Body of pancreas (tissue), 4 donors: ENCODE measurements at places on chromosomes 3 and 15.

DNA sequence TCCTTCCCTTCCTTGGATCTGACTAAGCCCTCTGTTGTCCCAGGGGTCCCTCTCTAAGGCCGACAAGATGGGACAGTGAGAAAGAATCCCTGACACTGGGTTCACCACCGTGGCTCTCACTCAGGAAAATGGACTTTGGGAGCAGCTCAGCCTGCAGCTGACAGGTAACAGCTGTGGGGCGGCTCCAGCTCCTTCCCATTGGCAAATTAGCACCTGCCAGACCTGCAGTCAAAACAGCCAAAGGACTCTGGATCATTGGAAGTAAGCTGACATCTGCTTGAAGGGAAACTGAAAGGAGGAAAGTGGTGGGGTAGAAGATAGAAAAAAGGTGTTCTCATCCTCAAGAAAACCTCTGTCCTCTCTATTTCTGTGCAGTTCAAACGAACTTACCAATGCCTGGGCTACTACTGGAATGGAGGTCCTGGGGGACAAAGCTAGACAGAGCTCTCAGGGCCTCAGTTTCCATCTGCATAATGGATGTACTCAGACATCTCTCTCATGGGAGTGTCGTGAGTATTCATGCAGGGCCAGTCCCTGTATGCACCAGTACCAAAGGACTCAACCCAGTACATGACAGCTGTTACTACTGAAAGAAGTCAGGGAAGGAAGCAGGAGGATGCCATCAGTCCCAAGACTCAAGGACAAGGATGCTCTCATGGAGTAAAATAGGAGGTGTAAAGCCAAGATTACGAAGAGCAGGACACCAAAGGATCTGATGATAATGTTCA lies 53.6 kb upstream of the DCLK3 start:
- no peak for DNase-seq

DNA sequence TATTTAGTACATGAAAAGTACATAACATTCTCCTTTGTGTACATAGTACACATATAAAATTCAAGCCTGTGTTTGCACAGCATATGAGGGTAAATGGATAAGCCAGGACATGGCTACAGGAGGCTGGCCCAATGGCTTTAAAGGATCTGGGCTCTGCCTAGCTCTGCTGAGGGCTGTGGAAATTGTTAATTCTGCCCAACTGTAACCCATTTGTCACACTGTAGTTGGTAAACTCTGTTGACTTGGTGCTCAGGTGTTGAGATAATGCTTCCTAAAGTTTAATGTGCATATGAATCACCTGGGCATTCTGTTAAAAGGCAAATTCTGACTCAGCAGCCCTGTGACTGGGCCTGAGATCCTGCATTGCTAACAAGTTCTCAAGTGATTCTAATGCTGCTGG lies 196.5 kb upstream of the ZPLD1 start:
- no peak for DNase-seq

GRCh38 chr3:45976191-45977091 lies 19.2 kb downstream of the FYCO1 start:
- no peak for DNase-seq

DNA sequence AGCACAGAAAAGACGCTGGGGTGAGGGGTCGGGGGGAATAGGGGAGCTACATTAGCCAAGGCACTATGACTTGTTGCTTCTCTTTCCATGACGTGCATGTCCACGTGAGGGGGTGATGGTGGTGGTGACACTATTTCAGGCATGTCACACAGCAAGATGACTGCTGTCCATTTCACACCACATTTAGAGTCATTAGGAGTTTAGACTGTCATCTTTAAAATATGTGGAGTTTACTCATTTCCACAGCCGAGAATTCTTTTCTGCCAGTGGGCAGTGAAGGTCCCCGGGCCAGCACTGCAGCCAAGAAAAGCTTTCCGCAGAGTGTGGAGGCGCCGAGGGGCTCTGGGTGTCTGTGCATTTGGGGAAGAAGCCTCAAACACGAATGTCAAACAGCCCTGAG lies 954 bp upstream of the DGKG start:
- no peak for DNase-seq

DNA sequence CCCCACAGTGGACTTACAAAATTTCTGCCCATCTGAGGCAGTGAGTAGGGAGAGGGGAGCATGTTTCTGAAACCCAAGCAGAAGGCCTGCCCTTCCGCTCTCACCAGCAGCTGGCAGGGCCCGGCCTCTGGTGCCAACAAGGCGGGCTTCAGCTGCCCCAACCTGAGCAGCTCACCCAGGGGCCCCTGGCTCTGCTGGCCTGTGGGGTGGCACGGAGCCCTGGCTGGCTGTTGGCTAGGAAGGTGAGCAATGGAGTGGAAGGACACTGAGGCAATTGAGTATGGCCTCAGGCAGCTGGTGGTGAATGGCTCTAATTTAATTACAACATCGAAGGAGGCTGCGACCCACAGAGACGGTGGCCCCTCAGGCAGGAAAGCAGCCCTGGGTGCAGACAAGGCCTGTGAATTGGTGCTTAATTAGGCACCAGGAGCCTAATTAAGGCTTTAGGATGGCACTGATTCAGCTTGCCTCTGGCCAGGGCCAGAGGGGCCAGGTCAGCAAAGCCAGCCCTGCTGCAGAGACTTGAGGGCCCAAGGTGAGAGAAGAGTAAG lies 60.9 kb downstream of the ST8SIA2 start:
- no peak for DNase-seq

DNA sequence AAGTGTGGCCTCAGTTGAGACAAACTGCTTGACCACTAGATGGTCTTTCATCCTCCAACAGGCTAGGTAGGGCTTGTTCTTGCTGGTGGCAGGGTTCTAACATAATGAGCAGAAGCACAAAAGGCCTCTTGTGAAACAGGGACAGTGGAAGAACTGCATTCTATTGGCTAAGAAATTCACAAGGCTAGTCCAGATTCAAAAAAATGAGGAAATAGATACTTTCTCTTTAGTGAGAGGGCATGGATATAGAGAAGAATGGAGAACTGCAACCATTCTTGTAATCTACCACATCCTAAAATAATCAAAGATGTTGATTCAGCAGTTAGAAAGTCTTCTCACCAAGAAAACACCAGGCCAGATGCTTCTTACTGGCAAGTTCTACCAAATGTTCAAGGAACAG lies 143.7 kb upstream of the LRIG1 start:
- DNase-seq = no peak

DNA sequence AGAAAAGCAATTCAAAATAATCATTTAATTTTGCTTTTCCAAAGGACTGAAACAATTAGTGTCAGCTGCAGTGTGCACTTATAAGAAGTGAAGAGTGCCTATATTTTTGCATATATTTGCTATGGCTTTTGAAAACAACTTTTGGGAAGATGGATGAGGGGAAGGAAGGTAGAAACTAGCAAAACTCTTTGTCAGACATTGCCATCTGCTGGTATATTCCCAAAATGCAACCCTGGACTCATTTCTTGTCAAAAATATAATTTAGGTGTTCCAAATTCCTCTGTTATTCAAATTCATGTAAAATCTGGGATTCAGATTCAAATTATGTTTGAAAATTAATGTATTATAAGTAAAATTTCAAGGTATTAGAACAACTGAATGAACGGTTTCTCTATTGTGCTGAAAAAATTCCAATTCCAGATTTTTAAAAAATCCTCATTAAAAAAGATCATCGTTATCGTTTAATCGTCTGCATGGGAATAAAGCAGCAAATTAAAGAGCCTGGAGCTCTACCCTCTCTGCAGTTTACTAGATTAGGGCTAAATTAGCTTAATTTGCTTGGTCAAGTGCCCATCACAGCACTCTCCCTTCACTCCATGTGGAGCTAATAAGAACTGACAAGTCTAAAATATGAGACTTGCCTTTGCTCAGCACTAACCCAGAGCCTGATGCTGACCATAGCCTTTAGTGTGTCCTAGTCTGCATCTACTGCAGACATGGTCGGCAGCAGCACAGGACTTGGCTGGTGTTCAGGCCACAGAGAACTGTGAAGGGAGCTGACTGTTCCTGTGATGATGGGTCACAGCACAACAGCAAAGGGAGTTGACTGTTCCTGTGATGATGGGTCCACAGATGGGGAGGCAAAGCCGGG lies 67.9 kb upstream of the MITF start:
- DNase-seq = peak; percentile 51

DNA sequence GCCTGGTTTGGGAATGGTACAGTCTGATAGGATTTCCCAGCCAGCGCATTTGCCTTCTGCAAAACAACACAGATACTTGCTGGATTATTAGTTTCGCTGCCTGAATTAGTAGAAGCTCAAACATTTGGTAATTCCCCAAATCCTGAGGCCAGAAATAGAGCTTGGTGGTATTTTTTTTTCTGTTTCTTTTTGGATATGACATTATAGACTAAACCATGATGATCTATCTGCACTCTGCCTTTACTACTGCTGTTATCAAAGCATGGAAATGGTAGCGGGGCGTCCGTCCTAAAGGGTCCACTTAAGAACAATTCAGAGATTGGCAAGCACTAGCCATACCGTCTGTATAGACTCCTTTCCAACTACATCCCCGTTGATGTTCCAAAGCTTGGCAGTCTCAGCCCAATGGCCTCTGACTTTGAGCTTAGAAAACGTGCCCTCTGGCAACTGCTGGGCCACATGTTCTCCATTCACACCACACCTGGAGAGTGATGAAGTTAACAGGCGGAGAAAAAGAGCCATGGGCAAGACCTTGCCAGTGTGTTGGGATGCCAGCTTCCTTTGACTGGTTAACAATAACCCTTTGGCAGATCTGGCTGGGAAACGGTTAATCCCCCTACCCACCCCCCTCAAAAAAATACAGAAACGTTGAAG lies 241.0 kb upstream of the NR2F2 start:
- DNase-seq = no peak
